PC-3 (cell line): ENCODE measurements at places on chromosomes 5 and 9.

- peak; percentile 70 for DNase-seq
- no peaks in the 10 kb centered on the region for H3K27me3 ChIP-seq
- peaks cover 42% of the 10 kb centered on the region for H3K4me1 ChIP-seq
- H3K27ac ChIP-seq, result peak overlapping the region; percentile 63
Observed at GRCh38 chr9:35728041-35728971, 3.7 kb downstream of the TLN1 start.

GRCh38 chr5:71456362-71456743, 902 bp downstream of the BDP1 start:
- H3K4me1 ChIP-seq, result peaks cover 11% of the 10 kb centered on the region; the same call in 1 of the 2 replicates

GRCh38 chr5:32092938-32093812, 80.9 kb downstream of the GOLPH3 start:
- H3K4me3 ChIP-seq, result no peak overlapping the region
- H3K27ac ChIP-seq, result no peak overlapping the region
- H3K36me3 ChIP-seq, result no peaks in the 10 kb centered on the region
- H3K27me3 ChIP-seq, result no peaks in the 10 kb centered on the region

DNA sequence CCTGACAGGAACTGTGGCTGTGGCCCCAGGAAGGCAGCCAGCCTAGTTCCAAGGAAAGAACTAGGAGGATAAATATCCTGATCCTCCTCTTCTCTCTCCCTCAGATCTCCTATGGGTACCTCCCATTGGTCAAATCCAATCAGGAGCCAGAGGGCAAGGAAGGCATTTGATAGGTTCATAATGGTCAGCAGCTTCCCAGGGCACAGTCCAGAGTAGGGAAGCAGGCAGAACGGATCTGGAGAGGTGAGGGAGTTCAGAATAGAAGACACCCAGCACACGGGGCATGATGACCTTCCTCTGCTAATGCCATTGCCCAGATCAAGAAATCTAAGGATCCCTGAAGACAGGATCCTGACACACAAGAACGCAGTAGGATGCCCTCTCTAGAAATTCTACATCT, 8.6 kb downstream of the ABLIM3 start:
- H3K4me3 ChIP-seq, result no peak overlapping the region
- H3K36me3 ChIP-seq, result 0 out of 2 replicates have a peak, but pooled peaks cover 6% of the 10 kb centered on the region
- no peak overlapping the region for H3K27ac ChIP-seq
- H3K4me1 ChIP-seq, result peaks cover 28% of the 10 kb centered on the region
- no peaks in the 10 kb centered on the region for H3K27me3 ChIP-seq
- no peak for DNase-seq

DNA sequence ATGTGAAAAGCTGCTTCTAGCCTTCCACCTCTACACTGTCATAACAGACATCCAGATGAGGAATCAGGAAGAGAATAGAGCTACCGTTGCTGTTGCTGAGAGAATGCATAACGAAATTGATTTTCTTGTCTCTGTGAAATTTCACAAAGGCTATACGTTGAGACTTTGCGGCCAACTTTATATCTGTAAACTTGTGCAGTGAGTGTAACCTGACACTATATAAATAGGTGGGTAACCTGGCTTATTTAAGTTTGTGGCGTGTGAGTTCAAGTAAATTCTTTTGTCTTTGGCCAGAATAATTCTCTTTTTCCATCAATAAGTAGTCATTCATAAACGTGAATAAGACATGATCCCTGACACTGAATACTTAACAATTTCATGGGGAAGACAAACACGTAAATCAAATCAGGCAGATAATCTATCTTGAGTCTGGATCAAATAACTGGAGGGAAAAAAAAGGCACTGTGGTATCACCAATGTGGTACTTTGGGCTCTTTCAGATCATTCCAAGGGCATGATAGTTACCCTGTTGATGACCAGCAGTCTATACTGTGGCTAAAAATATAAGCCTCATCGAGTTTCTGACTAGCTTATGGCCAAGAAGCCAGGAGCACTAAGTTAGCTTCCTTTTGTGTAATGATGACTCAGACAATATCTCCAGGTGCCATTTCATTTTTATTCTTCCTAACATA, 98.2 kb upstream of the RASA1 start:
- peak overlapping the region; percentile 86 for H3K27ac ChIP-seq
- peaks cover 23% of the 10 kb centered on the region for H3K4me1 ChIP-seq
- no peaks in the 10 kb centered on the region for H3K36me3 ChIP-seq
- H3K27me3 ChIP-seq, result no peaks in the 10 kb centered on the region

GRCh38 chr5:125232779-125233230, 486.4 kb upstream of the ZNF608 start:
- H3K27me3 ChIP-seq, result no peaks in the 10 kb centered on the region
- no peak overlapping the region for H3K27ac ChIP-seq
- H3K4me3 ChIP-seq, result no peak overlapping the region
- no peak for DNase-seq
- no peaks in the 10 kb centered on the region for H3K4me1 ChIP-seq
- no peaks in the 10 kb centered on the region for H3K36me3 ChIP-seq

- no peaks in the 10 kb centered on the region for H3K36me3 ChIP-seq
- peaks cover 23% of the 10 kb centered on the region for H3K4me1 ChIP-seq
- no peak overlapping the region for H3K27ac ChIP-seq
- no peak overlapping the region for H3K4me3 ChIP-seq
- no peak for DNase-seq
Observed at GRCh38 chr9:121354141-121354540, 15.9 kb downstream of the STOM start.

DNA sequence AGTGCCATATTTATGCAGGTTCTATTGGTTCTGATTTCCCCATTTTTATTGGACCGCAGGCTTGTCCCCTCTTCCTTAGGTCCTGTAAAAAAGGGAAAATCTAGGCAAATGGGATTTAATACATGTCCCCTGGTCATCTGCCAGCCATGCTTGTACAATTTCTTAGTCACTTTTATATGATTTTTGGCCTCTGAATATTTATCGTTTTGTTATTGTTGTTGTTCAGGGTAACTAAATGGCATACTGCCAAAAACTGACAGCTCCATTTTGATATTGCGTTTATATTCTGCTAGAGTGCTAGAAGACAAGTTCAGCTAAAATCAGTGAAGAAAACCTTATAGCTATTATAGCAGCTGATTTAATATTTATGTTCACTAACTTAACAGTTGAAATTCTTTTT, 770.2 kb upstream of the FAM174A start:
- DNase-seq, result peak; percentile 26
- H3K4me3 ChIP-seq, result no peak overlapping the region
- no peak overlapping the region for H3K27ac ChIP-seq
- H3K27me3 ChIP-seq, result no peaks in the 10 kb centered on the region
- H3K36me3 ChIP-seq, result no peaks in the 10 kb centered on the region

GRCh38 chr5:75640826-75641225, 29.6 kb downstream of the ANKDD1B start:
- no peaks in the 10 kb centered on the region for H3K36me3 ChIP-seq
- H3K4me1 ChIP-seq, result peaks cover 17% of the 10 kb centered on the region
- no peak overlapping the region for H3K4me3 ChIP-seq
- H3K27ac ChIP-seq, result no peak overlapping the region

DNA sequence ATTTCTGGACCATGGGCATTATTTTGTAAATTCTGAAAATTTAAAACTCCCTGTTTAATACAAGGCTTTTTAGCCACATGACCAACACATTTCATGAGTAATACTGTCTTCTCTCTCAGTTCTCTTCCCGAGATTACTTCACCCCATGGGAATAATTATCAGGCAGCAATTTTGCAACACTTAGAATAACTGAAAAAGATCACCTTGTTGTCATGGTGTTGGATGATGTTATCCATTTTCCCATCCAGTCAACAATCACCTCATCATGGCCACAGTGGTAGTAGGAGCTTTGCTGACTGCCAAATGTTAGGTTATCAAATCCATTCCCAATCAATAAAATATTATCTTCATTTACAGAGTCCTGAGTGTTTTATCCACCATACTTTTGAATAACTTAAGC, 354.9 kb upstream of the ISL1 start:
- H3K36me3 ChIP-seq, result no peaks in the 10 kb centered on the region
- DNase-seq, result no peak
- no peak overlapping the region for H3K27ac ChIP-seq
- H3K27me3 ChIP-seq, result no peaks in the 10 kb centered on the region
- H3K4me1 ChIP-seq, result no peaks in the 10 kb centered on the region
- no peak overlapping the region for H3K4me3 ChIP-seq

GRCh38 chr5:87912419-87912818, 356.2 kb downstream of the TMEM161B start:
- H3K27me3 ChIP-seq, result no peaks in the 10 kb centered on the region
- H3K27ac ChIP-seq, result peak overlapping the region; percentile 59
- H3K4me1 ChIP-seq, result peaks cover 18% of the 10 kb centered on the region
- no peak overlapping the region for H3K4me3 ChIP-seq

DNA sequence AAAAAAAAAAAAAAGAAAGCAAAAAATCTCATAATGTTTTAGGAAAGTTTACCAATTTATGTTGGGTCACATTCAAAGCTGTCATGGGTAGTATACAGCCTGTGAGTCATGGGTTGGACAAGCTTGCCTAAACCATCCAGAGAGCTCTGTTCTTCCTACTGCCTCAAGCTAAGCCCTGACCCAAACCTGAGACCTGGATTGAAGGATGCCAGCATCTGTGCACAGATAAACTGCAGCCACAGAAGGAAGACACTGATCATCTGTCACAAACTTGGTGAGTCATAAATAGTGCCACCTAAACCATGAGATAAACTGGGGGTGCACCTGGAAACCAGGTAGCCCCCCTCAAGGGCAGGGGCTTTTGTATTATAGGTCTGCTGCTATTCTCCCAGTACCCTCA, 31.0 kb downstream of the CSF2 start:
- no peak overlapping the region for H3K4me3 ChIP-seq
- peak overlapping the region; percentile 96 for H3K27ac ChIP-seq
- H3K27me3 ChIP-seq, result no peaks in the 10 kb centered on the region
- DNase-seq, result peak; percentile 51
- H3K36me3 ChIP-seq, result no peaks in the 10 kb centered on the region

GRCh38 chr9:126114409-126114760, 212.2 kb upstream of the MVB12B start:
- H3K4me1 ChIP-seq, result no peaks in the 10 kb centered on the region
- H3K27me3 ChIP-seq, result peaks cover 35% of the 10 kb centered on the region
- H3K36me3 ChIP-seq, result no peaks in the 10 kb centered on the region
- no peak overlapping the region for H3K27ac ChIP-seq
